Cardiac muscle cell (in vitro differentiated cells and primary cell): ENCODE measurements at places on chromosomes 6 and 20. TPM values are rescaled to one million over a fixed set of nuclear protein-coding genes. Genes with fewer than 3 reads are reported as not detected.
A peak's percentile ranks its signal among the peaks of the same experiment; 100 is the strongest.

The MOG gene
- 1.3 and 1.8 TPM in 2 replicates for total RNA-seq

The POFUT1 gene
- 26.2 and 31.4 TPM in 2 replicates for total RNA-seq

The OLIG3 gene
- not detected in 2 replicates for total RNA-seq

The TAP1 gene
- 6.8 and 11.6 TPM in 2 replicates for total RNA-seq

The THBS2 gene
- 0.06 and 0.07 TPM in 2 replicates for total RNA-seq

DNA sequence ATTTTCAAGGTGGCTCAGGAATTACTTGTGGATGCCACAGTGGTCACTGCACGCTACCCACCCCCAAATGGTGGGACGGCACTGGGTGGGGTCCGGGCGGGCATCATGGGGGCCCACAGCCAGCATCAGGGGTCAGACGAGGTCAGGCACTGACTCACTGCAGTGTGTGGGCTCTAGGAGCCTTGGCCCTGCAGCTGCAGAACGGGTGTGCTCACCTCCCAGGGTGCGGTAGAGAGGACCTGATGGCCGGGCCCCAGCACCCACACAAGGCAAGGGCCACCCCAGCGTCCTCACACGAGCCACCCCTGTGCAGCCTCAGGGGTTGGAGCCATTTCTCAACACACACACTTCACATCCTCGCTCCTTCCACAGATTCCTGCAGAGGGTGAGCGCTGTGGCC lies 34.3 kb downstream of the KCNQ2 start:
- no peaks in the 10 kb centered on the region for H3K36me3 ChIP-seq
- no peaks in the 10 kb centered on the region for H3K4me1 ChIP-seq
- H3K4me3 ChIP-seq = no peak overlapping the region
- no peak for DNase-seq
- no peak overlapping the region for H3K27ac ChIP-seq

- peaks cover 5% of the 10 kb centered on the region for H3K4me1 ChIP-seq
- no peaks in the 10 kb centered on the region for H3K27me3 ChIP-seq
- H3K36me3 ChIP-seq = peaks cover 3% of the 10 kb centered on the region
- peak; percentile 70 for DNase-seq
- H3K4me3 ChIP-seq = no peak overlapping the region
- no peak overlapping the region for H3K27ac ChIP-seq
Measured at GRCh38 chr6:35569011-35569461, 56.3 kb upstream of the TULP1 start.

DNA sequence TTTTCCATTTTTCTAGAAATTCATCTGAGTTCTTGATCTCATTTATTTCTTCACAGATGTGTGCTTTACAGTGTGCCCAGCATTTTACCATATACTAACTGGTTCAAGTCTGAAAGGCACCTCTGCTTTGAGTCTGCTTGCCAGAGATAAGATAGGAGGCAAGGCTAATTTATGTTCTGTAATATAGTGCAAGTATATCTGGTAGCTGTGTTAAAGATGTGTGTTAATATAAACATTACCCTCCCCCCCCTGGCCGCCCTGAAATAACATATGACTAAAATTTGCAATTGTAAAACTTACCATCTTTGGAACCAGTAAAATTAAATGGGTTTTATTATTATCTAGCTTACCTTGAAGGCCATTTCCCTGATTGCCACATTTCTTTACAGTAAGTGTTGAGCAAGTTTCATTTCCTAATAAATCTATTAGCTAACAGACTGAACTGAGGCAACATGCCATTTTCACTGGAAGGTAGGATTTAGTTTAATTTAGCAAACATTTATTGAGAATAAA lies 2.7 kb downstream of the FBXO9 start:
- H3K4me3 ChIP-seq = no peak overlapping the region
- no peak overlapping the region for H3K27ac ChIP-seq
- no peak for DNase-seq

DNA sequence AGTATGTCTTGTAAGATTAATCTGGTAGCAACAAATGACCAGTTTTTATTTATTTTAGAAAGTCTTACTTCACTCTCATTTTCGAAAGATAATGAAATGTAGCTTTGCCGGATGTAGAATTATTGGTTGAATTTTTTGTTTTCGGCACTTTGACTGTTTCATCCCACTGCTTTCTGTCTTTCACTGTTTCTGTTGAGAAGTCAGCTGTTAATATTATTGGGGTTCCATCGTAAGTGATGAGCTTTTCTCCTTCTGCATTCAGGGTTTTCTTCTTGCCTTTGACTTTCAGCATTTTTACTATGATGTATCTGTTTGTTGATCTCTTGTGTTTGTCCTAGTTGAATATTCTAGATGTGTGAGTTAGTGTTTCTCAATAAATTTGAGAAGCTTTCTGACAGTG lies 383.4 kb downstream of the PAX1 start:
- H3K27ac ChIP-seq = no peak overlapping the region
- no peaks in the 10 kb centered on the region for H3K27me3 ChIP-seq
- DNase-seq = no peak
- H3K4me3 ChIP-seq = no peak overlapping the region

- no peaks in the 10 kb centered on the region for H3K36me3 ChIP-seq
- H3K4me1 ChIP-seq = peaks cover 31% of the 10 kb centered on the region
- no peak overlapping the region for H3K27ac ChIP-seq
- H3K27me3 ChIP-seq = no peaks in the 10 kb centered on the region
Measured at GRCh38 chr20:52972965-52973819, 1.0 kb downstream of the TSHZ2 start.

DNA sequence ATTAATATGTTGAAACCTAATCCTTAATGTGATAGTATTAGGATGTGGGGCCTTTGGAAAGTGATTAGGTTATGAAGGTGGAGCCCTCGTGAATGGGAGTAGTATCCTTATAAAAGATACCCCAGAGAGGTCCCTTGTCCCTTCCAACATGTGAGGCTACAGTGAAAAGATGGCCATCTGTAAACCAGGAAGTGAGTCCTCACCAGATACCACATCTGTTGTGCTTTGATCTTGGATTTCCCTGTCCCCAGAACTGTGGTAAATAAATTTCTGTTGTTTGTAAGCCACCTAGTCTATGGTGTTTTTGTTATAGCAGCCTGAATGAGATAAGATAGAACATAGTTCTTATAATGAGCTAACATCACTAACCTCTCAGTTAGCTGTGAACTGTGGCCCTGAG lies 16.6 kb upstream of the CALHM6 start:
- H3K4me1 ChIP-seq = no peaks in the 10 kb centered on the region
- no peaks in the 10 kb centered on the region for H3K36me3 ChIP-seq
- no peaks in the 10 kb centered on the region for H3K27me3 ChIP-seq
- no peak overlapping the region for H3K27ac ChIP-seq

- DNase-seq = no peak
- H3K27ac ChIP-seq = no peak overlapping the region
- H3K4me3 ChIP-seq = no peak overlapping the region
- peaks cover 50% of the 10 kb centered on the region for H3K4me1 ChIP-seq
Measured at GRCh38 chr20:37310951-37311350, 21.5 kb downstream of the MANBAL start.

GRCh38 chr20:43853174-43853803 lies 61.4 kb upstream of the TOX2 start:
- no peaks in the 10 kb centered on the region for H3K4me1 ChIP-seq
- DNase-seq = no peak
- no peak overlapping the region for H3K27ac ChIP-seq
- H3K4me3 ChIP-seq = no peak overlapping the region
- H3K27me3 ChIP-seq = no peaks in the 10 kb centered on the region

- no peak overlapping the region for H3K4me3 ChIP-seq
- DNase-seq = peak; percentile 93
- peaks cover 3% of the 10 kb centered on the region for H3K4me1 ChIP-seq
Measured at GRCh38 chr6:3517350-3517749, 60.5 kb upstream of the SLC22A23 start.

GRCh38 chr6:45663251-45664221 lies 285.8 kb upstream of the SUPT3H start:
- H3K4me1 ChIP-seq = no peaks in the 10 kb centered on the region
- no peaks in the 10 kb centered on the region for H3K36me3 ChIP-seq
- peaks cover 73% of the 10 kb centered on the region for H3K27me3 ChIP-seq
- peak overlapping the region; percentile 9 for H3K4me3 ChIP-seq
- H3K27ac ChIP-seq = no peak overlapping the region

DNA sequence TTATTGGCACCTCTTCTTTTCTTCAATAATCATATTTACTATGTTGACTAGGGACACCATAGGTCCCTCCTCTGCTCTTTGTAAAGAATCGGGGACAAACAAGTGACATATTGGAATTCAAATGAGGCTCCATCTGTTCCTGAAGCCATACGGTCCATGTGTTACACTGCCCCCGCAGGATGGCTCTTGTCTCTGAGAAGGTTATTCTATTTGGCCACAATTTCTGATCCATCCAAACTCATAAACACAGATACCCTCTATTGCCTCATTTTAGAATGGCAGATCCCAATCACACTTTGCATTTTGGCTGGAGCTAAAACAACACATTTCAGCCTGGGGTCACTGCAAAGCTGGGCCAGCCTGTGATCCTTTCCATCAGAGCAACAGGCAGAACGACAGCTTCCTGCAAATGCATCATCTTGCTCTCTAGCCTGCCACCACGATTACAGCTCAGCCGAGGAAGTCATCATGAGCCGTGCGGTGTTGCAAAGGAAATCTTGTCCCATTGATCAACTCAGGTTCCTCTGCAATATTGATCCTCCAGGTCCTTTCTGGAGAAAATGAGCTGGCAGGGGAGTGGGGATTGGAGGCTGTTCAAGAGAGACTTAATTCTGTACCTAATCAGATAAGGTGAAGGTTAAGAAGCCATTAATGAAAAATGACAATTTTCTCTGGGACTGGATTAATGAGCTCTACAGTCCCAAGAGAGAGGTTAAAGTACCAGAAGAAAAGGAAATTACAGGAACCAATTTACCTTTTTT lies 73.1 kb downstream of the AGPAT4 start:
- H3K27me3 ChIP-seq = no peaks in the 10 kb centered on the region
- H3K36me3 ChIP-seq = no peaks in the 10 kb centered on the region
- peaks cover 11% of the 10 kb centered on the region for H3K4me1 ChIP-seq
- peak overlapping the region; percentile 9 for H3K27ac ChIP-seq
- H3K4me3 ChIP-seq = no peak overlapping the region

DNA sequence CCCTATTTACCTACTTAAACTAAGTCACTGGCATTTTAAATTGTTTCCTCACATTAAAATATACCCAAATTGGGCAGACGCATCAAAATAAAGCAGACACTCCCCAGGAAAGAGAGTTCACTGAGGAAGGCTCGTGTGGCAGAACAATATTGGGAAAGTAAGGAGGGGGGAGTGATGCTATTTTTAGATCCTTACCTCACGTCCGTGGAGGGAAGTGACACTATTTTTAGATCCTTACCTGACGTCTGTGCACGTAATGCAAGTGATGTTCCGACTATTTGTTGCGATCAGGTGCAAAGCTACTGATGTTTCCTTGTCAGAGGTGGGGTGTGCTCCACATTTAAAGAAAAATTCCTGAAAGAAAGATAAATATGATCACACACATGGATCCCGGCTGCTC lies 699.2 kb upstream of the AGPAT4 start:
- no peaks in the 10 kb centered on the region for H3K27me3 ChIP-seq
- H3K36me3 ChIP-seq = no peaks in the 10 kb centered on the region
- no peak overlapping the region for H3K4me3 ChIP-seq
- peaks cover 8% of the 10 kb centered on the region for H3K4me1 ChIP-seq
